Activated naive CD8-positive, alpha-beta T cell treated with anti-CD3 and anti-CD28 coated beads, Interleukin-2, amount 50 U/mL, for 24 hours (primary cell): ENCODE measurements at places on chromosomes 7 and 10.

- no peak for DNase-seq
Observed at GRCh38 chr10:23294638-23295247, 49.9 kb downstream of the C10orf67 start.

DNA sequence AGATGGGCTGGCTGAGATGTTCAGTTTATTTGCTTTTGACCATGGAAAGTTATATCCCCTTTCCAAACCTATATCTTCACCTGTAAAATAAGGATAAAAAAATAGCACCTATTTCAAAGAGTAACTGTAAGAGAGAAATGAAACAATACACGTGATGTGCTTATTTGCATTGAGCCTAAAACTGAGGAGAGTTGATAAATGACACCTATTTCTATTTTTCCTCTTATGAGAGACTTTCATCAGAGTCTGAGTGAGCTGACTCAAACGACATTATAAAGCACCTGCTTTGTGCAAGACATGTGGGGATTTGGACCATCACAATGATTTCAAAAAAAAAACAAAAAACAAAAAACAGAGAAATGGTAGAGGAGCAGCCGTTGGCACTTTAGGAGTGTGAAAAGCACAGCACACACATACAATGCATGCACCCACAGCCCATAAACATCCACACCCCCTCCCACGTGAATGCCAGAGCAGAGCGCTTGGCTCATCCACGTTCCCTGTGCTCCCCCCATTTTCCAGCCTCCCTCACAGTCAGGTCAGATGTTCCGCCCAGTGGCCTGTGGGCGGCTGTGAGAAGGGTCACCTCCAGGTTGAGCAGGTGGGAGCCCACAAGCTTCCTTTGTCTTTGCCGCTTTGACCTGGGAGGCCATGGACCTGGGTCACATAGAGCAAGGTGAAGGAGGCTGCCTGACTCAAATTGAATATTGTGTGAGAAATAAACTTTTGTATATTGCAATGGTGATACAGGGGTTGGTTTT, 253.2 kb upstream of the ZNF32 start:
- DNase-seq: no peak

- no peak for DNase-seq
Observed at GRCh38 chr7:78635026-78635793, 818.3 kb downstream of the MAGI2 start.

DNA sequence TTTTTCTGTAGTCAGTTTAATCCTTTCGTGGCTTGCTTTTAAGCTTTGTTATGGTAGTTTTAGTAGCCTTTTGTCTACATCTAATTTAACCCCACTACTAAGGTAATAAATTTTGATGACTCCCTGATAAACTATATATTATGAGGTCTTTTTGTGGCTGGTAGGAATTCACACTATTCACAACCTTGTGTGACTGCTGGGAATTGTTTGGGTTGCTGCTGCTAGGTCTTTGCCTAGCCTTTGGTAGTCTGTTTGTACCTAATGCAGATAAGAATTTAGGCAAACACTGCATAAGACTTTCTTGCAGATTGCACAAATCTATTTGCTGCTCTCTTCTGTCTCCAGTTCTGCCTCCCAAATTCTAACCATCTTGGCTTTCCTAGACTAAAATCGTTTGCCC, 58.3 kb downstream of the SHOC2 start:
- DNase-seq: no peak

DNA sequence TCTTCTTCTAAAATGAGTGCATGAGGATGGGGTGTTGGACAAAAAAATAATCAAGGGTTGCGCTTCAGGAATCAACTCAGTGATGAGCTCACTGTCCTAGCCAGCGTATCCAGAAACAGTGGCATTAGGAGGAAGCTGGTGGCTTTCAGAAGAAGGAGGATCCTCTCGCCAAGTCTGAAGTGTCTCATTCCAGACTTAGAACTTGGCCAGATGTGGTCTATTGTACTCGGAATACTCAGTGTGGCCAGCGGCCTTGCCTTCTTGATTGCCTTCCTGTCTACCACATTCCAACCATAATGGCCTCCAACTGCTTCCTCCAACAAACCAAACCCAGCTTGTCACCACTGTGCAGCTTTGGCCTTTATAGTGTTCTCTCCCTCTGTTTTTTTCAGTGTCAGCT, 732.4 kb downstream of the KCNMA1 start:
- no peak for DNase-seq

- DNase-seq: no peak
Observed at GRCh38 chr10:37704566-37704965, 152.8 kb downstream of the ZNF248 start.

DNA sequence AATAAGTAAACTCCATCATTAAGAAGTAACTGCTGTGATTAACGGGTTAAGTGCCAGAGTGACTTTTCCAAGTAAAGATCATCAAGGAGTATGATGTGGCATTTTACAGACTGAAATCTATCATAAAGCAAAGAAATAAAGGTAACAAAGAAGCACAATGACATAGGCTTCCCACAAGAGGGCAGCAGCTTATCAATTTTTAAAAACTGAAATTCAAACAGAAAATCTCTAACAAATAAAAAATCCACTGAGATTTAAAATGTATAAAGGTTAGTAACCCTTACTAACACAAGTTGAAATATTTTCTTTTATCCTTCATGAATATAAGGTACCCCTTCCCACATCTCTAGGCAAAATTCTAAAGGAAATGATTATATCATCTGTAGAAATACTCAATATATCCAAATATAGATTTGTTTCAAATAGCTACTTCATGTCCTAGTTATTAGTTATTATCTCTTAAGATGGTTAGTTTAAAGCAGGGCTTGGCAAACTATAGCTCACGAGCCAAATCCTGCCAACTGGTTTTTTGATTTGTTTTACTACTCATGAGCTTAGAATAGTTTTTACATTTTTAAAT, 29.2 kb downstream of the FAM3C start:
- DNase-seq: no peak

DNA sequence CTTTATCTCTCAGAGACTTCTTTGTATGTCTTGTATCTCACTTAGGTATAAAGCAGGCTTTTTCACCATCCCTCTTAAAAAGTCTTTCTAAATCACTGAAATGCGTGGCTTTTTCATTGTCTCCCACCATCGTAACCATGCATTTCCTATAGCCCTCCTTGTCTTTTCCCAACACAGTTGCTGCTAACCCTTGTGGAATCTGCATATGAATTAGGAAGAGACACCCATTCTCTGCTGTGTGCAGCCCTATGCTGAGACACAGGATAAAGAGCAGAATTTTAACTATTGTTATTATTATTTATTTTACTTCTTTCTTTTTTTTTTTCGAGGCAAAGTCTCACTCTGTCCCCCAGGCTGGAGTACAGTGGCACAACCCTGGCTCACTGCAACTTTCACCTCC, 804.3 kb upstream of the COBL start:
- DNase-seq: no peak

- DNase-seq: no peak
Observed at GRCh38 chr7:108266491-108266890, 136.3 kb upstream of the LAMB4 start.

- DNase-seq: no peak
Observed at GRCh38 chr7:90455163-90456030, 14.0 kb upstream of the PTTG1IP2 start.

GRCh38 chr7:41039386-41039953, 663.4 kb downstream of the INHBA start:
- no peak for DNase-seq

- no peak for DNase-seq
Observed at GRCh38 chr7:13110107-13110506, 422.7 kb downstream of the ARL4A start.

DNA sequence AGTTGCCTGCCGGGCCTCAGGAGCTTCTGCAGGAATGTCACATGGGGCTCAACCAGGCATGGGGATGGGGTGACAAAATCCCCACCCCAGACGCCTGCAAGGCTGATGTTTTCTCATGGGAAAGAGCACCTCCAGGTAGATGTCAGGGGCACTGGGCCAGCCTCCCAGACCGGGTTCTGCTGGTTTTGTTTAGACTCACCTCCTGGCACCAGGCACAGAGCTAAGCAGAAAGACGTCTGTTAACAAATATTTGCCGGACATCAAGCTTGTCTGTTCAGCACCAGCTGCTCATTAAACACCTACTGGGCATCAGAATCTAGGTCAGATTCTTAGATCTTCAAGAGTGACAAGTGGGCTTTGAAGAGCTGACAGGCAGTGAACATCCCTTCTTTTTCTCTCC, 34.9 kb upstream of the TCERG1L start:
- DNase-seq: no peak

DNA sequence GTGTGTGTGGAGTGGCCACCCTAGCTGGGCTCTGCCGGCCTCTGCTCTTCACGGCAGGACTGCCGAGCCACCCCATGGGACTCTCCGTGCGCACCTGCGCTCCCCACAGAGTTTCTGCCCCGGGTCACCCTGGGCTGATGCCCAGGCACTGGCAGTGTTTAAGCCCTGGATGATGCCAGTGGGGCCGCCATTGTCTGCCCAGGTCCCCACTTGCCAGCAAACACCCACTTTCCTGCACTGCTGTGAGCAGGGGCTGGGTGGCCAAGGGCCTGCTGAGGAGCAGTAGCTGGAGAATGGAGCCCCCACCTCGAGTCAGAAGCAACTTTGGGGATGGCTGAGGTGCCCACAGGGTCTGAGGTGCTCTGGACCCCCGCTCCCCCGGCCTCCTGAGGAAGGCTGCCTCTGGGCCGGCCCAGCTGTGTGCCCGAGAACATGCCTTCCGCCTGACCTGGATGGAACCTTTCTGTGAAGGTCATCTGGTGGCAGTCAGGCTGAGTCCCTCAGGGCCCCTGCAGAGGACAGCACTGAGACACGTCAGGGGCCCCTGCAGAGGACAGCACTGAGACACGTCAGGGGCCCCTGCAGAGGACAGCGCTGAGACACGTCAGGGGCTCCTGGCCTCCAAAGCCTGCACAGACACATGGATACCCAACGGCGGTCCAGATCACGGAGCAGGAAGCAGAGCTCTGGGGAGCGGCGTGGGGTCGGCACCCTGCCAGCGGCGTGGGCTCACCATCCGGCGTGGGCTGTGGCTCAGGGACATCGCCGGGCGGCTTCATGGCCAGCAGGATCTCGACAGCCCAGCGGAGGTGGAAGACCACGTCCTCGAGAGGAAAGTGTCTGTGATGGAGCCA, 62.0 kb downstream of the CFAP46 start:
- no peak for DNase-seq

DNA sequence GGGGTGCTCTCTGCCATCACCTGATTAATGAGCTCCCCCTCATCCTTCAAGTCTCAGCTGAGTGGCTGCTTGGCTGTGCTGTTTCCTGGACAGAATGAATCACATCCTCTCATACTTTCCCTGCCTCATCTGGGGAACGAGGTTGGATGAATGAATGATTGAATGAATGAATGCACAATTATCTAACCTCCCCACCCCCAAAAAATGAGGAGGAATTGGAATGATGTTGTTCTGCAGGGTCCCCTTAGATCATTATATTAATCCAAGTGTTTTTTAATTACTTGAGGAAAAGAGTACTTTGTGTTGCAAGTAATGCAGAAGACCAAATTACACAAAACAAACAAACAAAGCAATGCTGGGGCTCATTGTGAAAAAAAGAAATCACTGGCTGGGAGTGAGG, 240.2 kb downstream of the BUB3 start:
- DNase-seq: no peak

GRCh38 chr7:31748084-31748483, 61.1 kb downstream of the PPP1R17 start:
- no peak for DNase-seq

DNA sequence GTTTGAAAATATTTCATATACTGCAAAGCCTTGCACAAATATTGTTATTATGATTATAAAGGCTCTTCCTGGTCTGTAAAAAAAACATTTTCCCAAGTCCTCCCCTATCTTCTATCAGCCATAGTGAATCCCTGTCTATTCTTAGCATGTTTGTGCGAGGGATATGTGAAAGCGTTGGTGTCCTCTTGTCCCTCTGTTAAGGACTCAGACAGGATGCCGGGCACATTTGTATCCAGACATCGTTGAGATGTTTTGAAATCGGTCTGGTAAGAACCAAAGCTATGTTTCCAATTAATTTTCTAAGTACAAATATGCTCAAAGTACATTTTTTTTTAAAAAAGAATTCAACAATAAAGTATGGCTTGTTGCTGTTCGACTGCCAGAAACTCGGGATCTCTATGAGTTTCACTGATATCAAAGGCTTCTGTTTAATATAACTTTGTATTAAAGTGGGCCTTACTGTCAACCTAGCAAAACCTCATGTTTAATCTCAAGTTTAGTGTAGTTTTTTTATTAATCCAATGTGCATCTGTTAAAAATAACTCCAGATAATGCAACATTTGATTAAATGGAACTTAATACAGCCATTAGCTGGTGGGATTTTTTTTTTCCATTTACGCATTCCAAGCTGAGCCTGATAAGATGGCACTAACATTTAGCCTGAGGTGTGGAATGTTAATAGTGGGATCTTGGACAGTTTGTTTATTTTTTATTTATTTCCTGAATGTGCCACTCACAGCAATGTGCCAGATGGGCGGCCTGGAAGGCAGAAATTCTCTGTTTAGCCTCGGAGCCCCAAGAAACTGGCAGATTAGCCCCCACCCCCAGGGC, 754.3 kb downstream of the LRMDA start:
- DNase-seq: no peak

- DNase-seq: no peak
Observed at GRCh38 chr7:25444991-25445390, 216.7 kb upstream of the NPVF start.

- no peak for DNase-seq
Observed at GRCh38 chr7:118974836-118975235, 750.3 kb downstream of the ANKRD7 start.

GRCh38 chr7:2554661-2555111, 638 bp downstream of the BRAT1 start:
- no peak for DNase-seq

DNA sequence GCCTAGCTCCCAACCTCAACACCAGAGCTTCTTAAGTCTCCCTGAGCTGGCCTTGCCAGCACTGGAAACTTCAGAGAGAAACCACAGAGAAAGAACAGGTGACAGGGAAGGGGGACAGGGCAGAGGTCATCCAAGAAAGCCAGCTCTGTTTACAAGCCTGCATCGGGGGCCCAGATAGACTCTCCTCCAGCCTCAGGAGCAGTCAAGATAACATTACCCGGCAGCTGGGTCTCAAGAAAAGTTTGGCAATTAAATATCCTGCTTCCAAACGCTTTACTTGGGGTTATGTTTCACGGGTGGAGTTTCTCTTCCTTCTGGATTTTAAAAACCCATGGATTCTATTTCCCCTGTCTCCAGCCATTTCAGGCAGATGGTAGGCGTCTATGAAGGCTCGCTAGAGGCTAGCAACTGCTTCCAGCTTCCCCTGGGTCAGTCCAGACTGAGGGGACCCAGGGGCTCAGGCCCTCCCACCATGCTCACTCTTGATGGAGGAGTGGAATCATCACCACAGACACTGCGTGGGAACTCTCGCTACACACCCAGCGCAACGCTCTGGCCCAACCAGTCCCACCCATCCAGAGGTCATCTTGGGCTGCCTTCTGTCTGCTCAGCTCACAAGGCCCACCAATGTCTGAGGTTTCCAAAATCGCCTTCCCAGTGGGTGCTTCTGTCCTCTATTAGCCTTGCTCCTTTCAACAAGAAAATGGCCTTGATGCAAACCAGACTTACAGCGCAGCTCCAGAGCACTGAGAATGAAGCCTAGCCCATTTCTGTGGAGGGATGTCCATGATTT, 48.8 kb downstream of the SH3PXD2A start:
- DNase-seq: no peak
